Left lung (tissue), 14 donors: ENCODE measurements at places on chromosomes 1 and 21. TPM values are rescaled to one million over a fixed set of nuclear protein-coding genes. Genes with fewer than 3 reads are reported as not detected.

BCL2L15 gene
- total RNA-seq = 2.2 TPM

GRCh38 chr1:26696654-26697430 is 1.0 kb downstream of the ARID1A start:
- no peak for DNase-seq

DNA sequence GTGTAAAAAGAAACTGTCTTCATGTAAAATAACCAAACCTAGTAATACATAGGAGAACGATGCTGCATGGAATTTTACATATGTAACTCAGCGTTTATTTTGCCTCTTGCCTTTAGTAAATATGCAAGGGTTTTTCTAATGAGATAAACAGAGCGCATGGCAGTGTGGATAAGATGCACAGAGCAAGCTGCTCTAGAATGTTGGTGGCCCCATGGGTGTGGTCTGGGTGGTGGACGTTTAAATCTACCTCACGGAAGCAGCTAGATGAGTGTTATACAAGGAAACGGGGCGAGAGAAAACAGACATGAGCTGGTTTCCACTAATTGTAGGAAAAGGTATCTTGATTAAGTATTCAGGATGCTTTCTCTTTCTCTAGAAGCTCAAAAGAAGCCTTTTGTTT is 205.9 kb downstream of the DSCAM start:
- DNase-seq = no peak

- DNase-seq = no peak
Measured at GRCh38 chr1:117967477-117967876, 37.9 kb downstream of the WDR3 start.

DNA sequence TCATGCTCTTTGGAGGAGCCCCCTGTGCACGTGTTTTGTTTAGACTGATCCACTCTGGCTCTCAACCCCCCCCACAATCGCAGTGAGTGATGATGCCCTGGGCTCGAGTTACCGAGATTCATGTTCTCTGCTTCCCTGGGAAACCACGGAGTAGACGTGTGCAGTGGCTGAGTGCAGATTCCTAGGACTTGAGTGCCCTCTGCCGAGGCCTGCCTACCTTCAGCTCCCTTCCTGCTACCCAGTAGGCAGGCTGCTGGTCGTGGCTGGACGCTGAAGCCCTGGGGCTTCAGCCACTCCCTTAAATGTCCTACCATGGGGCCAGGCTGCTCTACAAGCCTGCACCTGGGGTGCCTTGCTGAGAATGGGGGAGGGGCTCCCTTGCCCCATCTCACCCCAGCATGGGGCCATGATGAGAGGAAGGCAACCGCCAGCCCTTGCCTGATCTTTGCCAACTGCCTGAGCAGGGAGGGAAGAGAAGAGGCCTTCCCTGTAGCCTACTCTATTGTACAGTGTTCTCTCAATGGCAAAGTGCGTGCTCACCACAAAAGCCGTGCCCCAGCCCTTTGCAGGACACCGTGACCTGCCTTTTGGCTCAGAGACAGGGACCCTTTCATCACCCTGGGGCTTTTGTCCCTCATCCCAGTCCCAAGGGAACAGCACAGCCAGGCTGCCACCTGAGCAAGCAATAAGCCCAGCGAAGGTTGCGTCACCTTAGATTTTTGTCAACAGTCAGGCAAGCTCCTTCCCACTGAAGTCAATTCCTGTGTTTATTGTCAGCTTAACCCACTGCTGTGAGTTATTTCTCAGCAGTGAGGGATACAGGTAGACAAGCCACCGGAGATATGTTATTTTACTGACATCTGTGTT is 4.1 kb upstream of the GRIK3 start:
- DNase-seq = no peak

NTMT2 gene
- total RNA-seq = not detected

OR2L5 gene
- not detected for total RNA-seq

DNA sequence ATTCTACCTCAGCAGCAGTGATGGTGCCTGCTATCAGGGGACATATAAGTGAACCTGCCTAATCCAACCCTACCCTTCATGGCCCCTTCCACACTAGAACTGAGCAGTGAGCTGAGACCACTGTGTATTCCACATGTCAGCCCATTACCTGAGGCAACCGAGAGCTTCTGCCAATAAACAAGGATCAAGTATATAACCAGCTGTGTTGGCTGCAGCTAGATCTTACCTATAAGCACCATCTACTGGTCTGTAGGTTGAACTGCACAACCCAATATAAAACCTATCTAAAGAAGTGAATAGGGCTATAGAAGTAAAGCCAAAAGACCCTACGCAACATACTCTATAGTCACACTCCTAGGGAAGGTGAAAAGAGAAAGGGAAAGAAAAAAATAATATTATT is 376.9 kb downstream of the HHIPL2 start:
- DNase-seq = no peak

- DNase-seq = no peak
Measured at GRCh38 chr1:228295201-228295600, 87.4 kb downstream of the OBSCN start.

DNA sequence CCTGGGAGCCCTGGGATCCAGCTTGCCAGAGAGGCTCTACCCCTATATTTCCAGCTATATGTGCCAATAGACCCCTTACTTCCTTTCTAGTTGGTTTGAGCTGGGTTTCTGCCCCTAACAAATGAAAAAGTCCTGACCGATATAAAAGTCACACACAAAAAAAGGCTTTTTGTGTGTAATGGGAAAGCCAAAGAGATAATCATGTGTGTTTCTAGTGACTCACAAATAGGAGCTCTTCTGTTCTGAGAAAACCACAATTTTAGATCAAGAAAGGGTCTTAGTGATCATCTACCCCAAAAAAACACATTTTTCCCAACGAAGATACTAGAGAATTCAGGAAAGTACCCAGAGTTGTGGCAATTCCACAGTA is 23.0 kb upstream of the PLEKHA6 start:
- no peak for DNase-seq

MROH9 gene
- total RNA-seq = 0.39 TPM

DNA sequence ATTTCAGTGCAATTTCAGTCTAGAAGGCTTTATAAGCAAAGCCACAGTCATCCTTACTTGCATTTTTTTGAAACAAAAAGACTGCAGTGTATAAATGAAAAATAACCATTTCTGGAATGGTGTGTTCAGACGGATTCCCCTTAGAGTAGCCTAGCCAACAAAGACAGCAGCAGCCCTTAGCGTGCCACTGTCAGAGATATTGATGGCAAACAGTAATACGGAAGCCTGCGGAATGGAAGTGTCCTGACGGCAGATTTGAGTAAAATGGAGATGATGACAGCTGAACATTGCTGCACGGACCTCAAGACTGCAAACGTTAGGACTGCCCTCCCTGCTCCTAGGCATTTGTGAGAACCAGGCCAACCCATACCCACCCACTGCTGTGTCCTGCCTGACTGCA is 54.7 kb downstream of the PDE9A start:
- no peak for DNase-seq

DNA sequence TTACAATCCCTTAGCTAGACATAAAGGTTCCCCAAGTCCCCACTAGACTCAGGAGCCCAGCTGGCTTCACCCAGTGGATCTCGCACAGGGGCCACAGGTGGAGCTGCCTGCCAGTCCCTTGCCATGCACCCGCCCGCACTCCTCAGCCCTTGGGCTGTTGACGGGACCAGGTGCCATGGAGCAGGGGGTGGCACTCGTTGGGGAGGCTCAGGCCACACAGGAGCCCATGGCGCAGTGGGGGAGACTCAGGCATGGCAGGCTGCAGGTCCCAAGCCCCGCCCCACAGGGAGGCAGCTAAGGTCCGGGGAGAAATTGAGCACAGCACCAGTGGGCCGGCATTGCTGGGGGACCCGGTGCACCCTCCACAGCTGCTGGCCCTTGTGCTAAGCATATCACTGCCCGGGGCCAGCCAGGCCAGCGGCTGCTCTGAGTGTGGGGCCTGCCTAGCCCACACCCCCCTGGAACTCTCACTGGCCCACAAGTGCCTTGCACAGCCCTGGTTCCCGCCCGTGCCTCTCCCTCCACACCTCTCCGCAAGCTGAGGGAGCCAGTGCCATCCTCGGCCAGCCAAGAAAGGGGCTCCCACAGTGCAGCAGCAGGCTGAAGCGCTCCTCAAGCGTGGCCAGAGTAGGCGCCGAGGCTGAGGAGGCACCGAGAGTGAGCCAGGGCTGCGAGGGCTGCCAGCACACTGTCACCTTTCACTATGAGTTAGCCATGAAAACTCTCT is 117.8 kb downstream of the LIPI start:
- no peak for DNase-seq

LDLRAD1 gene
- not detected for total RNA-seq

SLC16A4 gene
- total RNA-seq = 40.5 TPM

GRCh38 chr1:20511518-20512428 is 3.8 kb upstream of the MUL1 start:
- DNase-seq = no peak

- DNase-seq = no peak
Measured at GRCh38 chr21:32055305-32055704, 182.5 kb downstream of the HUNK start.

DNA sequence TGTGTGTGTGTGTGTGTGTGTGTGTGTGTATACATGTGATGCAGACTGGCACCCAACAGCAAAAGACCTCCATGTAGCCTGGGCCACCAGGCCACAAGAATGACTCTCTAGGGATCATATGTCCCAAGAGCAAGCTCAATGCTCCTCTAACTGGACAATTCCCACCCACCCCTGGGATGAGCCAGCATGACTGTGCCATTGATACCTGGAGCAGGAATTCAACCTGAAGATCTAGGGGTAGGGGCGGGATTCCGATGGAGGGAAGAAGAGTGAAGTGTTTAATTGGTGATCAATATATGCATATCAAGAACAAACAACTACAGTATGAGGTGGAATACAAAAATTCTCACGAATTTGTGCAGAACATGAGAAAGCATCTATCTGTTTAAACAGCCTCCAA is 136.2 kb downstream of the PSMG1 start:
- DNase-seq = no peak

- no peak for DNase-seq
Measured at GRCh38 chr1:48725341-48726046, 51.2 kb downstream of the BEND5 start.

TTC39A gene
- 44.6 TPM for total RNA-seq

- DNase-seq = no peak
Measured at GRCh38 chr1:226432586-226433340, 24.9 kb upstream of the PARP1 start.

- DNase-seq = no peak
Measured at GRCh38 chr1:52668711-52669110, 29.4 kb downstream of the COA7 start.

DIO1 gene
- total RNA-seq = 1.2 TPM

GRCh38 chr1:169943963-169944526 is 50.3 kb upstream of the SCYL3 start:
- no peak for DNase-seq

GRCh38 chr1:206723462-206723804 is 38.7 kb downstream of the MAPKAPK2 start:
- no peak for DNase-seq

- DNase-seq = no peak
Measured at GRCh38 chr1:178057141-178057765, 36.7 kb upstream of the RASAL2 start.

DNA sequence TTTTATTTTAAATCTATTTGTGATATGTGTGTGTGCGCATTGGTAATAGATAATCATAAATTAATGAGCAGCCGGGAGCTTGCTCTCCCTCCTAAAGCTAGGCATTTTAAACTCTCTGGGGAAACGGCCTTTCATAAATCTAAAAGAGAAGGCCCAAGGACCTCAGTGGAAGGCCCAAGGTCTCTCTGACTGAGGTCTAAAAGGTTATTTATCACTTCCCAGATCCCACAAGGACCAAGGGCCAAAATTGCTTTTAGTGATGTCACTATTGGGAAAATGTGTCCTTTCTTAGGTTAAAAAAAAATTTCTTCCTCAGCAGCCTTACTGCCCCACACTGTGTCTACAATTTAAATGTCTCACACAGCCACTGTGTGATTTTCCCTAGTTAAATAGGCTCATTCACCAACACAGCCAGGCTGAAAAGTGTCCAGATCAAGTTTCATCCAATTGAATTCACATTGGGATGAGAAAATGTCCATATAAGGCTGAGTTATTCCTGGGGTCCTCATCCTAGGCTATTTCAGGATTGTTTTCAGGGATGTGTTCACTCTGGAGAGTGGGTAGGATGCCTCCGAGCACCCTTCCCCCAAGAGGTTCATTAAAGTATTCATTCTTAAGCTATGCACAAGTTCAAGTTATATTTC is 46.1 kb downstream of the SLC44A3 start:
- DNase-seq = no peak

SCP2 gene
- total RNA-seq = 137 TPM

THEM5 gene
- total RNA-seq = not detected

ORC1 gene
- total RNA-seq = 4.7 TPM

CAMTA1 gene
- total RNA-seq = 69.1 TPM

- no peak for DNase-seq
Measured at GRCh38 chr1:38029685-38030511, 16.7 kb downstream of the POU3F1 start.

GRCh38 chr1:118101999-118102398 is 83.0 kb downstream of the SPAG17 start:
- DNase-seq = no peak

- no peak for DNase-seq
Measured at GRCh38 chr21:33028773-33029384, 3.1 kb downstream of the OLIG2 start.

DNA sequence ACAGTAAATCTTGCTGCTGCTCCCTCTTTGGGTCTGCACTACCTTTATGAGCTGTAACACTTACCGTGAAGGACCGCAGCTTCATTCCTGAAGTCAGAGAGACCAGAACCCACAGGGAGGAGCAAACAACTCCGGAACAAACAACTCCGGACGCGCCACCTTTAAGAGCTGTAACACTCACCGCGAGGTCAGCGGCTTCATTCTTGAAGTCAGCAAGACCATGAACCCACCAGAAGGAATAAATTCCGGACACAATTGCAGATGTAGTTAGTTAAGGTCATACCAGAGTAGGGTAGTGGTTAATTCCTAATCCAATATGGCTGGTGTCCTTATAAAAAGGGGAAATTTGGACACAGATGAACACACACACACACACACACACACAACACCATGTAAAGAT is 37.7 kb downstream of the VTCN1 start:
- no peak for DNase-seq

DNA sequence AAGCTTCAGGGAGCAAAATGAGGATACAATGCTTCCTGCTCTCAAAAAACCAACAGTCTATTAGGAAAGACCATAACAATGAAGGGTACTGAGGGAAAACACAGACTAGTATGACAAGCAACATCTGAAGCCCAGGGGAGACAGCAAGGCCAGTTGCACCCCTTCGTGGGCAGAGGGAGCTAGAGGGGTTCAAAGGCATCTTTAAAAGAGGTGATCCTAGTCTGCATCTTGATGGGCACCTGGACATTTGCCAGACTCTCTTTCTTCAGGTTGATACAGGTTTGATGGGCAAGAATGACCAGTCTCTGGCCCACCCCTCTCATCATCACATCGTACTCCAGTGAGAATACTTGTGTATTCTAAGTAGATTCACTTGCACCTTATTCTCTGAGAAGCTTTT is 177.7 kb downstream of the VAV3 start:
- DNase-seq = no peak

- no peak for DNase-seq
Measured at GRCh38 chr1:53091841-53092645, 30.0 kb downstream of the PODN start.
